Astrocyte (in vitro differentiated cells and primary cell): ENCODE measurements at places on chromosomes 6 and 20. TPM values are rescaled to one million over a fixed set of nuclear protein-coding genes. Genes with fewer than 3 reads are reported as not detected.

DNA sequence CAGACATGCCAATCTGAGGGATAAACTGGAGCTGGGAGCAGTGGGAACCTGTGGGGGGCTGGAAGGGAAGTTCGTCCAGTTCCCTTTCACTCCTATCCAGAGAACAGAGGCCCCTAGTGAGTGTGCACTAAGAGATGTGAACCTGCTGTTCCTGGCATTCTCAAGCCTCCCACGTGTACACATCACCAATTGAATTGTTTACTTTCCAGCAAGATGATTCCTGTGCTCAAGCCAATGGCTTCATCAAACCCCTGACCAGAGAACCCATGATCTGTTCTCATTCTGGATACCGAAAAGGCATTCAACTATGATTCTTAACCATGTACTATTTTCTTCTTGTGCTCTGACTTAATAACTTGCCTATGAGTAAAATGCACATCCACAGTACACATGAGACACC is 10.2 kb upstream of the SLC22A3 start:
- no peaks in the 10 kb centered on the region for H3K36me3 ChIP-seq
- H3K27me3 ChIP-seq = no peaks in the 10 kb centered on the region
- H3K27ac ChIP-seq = no peak overlapping the region
- DNase-seq = no peak
- H3K4me3 ChIP-seq = no peak overlapping the region

GRCh38 chr6:167972193-167972592 is 25.3 kb upstream of the KIF25 start:
- H3K4me1 ChIP-seq = peaks cover 5% of the 10 kb centered on the region
- no peak for DNase-seq
- H3K27ac ChIP-seq = no peak overlapping the region
- peaks cover 2% of the 10 kb centered on the region for H3K36me3 ChIP-seq

GRCh38 chr6:147061252-147061651 is 143.0 kb upstream of the STXBP5 start:
- no peak overlapping the region for H3K4me3 ChIP-seq
- no peaks in the 10 kb centered on the region for H3K36me3 ChIP-seq
- no peaks in the 10 kb centered on the region for H3K27me3 ChIP-seq
- peaks cover 10% of the 10 kb centered on the region for H3K4me1 ChIP-seq
- no peak overlapping the region for H3K27ac ChIP-seq

DNA sequence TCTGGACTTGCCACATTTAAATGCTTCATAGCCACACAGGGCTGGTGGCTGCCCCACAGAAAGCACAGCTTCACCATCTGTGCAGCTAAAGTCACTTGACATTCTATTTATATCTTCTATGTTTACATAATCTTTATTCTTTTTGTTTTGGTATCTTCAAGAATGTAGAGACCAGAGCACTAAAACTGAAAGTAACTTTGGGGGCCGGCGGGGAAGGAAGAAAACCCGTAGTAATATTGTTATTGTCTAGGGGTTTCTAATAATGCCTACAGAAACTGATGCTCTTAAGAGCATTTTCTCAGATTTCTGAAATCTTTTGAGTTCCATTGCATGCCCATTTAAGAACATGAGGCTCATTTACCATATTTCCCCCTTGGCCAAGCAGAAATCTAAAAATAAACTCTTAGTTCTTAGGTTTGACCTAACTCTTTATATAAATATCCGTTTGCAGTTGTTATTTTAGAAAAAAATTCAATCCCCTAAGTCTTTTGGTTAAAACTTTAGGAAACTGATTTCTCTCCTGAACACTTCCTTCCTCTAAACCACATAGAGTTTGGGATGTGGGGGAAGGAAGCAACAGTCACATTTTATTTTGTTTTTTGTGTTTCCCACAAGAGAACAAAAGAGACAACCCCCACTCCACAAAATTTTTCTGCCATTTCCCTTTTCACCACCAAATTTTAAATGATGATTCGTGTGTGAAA is 207.6 kb downstream of the OGFRL1 start:
- peaks cover 11% of the 10 kb centered on the region for H3K4me1 ChIP-seq
- H3K36me3 ChIP-seq = no peaks in the 10 kb centered on the region
- H3K4me3 ChIP-seq = no peak overlapping the region
- H3K27me3 ChIP-seq = no peaks in the 10 kb centered on the region
- no peak for DNase-seq

- no peaks in the 10 kb centered on the region for H3K27me3 ChIP-seq
- no peak for DNase-seq
- H3K4me3 ChIP-seq = no peak overlapping the region
- no peak overlapping the region for H3K27ac ChIP-seq
These were observed 386.6 kb downstream of the NKAIN2 start for GRCh38 chr6:124190256-124190655.

DNA sequence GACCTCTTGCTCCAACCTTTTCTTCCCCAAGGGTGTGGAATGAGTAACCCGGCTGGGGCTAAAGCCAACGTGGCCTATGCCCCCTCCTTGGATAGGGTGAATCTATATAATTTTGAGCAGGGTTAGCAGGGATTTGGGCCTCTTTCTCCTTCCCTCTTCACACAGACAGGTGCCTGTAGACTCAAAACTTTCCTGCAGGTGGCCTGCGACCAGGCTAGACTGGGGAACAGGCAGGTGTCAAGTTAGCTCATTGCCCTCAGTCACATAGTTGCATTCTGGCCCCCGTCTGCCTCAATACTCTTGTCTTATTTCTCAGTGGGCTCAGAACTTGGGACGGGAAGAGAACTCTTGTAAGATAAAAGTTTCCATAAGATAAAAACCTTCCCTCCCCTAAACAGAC is 243.0 kb downstream of the ATXN1 start:
- no peak overlapping the region for H3K4me3 ChIP-seq
- no peaks in the 10 kb centered on the region for H3K27me3 ChIP-seq
- peaks cover 3% of the 10 kb centered on the region for H3K36me3 ChIP-seq
- H3K4me1 ChIP-seq = peaks cover 23% of the 10 kb centered on the region
- H3K27ac ChIP-seq = no peak overlapping the region

MICB gene
- total RNA-seq = 4.1 and 5.8 TPM in 2 replicates
